Stimulated activated CD4-positive, alpha-beta T cell treated with anti-CD3 and anti-CD28 coated beads, TNF-alpha, amount 100 ng/mL, for 48 hours (primary cell): ENCODE measurements at places on chromosomes 4 and X.
A peak's percentile ranks its signal among the peaks of the same experiment; 100 is the strongest.

GRCh38 chrX:107673933-107674479 is 45.7 kb downstream of the PRPS1 start:
- peak; percentile 62 for DNase-seq

DNA sequence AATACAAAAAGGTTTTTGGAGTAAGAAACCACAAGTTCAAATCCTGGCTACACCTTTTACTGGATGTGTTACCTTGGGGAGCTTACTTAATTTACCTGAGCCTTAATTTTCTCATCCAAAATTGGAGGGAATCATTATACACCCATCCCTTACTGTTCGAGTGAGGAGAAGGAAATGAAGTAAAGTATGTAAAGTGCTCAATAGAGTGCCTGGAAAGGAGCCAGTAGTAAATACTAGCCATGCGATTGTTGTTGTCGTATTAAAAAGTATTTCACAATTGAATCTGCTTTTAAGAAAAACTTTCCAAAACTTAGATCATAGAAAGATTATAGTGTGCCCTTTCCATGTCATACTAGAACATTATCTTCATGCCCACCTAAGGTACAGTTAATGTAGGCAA is 124.5 kb downstream of the ATXN3L start:
- DNase-seq, result no peak

GRCh38 chr4:29277381-29277780 is 1442.8 kb upstream of the PCDH7 start:
- no peak for DNase-seq

DNA sequence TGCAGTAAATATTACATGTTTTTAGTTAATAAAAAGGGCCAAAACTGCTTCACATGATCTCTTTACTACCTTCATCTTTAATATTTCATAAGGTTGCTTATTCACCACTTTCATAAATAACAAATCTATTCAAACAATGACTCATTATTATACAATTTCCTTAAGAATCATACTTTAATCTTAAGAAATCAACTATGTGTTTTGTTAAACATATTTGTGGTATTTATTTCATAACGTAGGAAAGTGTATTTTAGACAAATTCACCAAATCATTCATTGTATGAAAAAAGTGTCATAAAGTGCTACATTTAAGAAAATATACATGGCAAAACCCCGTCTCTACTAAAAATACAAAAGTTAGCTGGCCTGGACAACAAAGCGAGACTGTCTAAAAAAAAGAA is 150.5 kb upstream of the RXFP1 start:
- no peak for DNase-seq

GRCh38 chr4:92172203-92172602 is 131.6 kb upstream of the GRID2 start:
- DNase-seq, result no peak

- DNase-seq, result peak; percentile 31
Measured at GRCh38 chr4:182925298-182925757, 8.1 kb upstream of the DCTD start.

DNA sequence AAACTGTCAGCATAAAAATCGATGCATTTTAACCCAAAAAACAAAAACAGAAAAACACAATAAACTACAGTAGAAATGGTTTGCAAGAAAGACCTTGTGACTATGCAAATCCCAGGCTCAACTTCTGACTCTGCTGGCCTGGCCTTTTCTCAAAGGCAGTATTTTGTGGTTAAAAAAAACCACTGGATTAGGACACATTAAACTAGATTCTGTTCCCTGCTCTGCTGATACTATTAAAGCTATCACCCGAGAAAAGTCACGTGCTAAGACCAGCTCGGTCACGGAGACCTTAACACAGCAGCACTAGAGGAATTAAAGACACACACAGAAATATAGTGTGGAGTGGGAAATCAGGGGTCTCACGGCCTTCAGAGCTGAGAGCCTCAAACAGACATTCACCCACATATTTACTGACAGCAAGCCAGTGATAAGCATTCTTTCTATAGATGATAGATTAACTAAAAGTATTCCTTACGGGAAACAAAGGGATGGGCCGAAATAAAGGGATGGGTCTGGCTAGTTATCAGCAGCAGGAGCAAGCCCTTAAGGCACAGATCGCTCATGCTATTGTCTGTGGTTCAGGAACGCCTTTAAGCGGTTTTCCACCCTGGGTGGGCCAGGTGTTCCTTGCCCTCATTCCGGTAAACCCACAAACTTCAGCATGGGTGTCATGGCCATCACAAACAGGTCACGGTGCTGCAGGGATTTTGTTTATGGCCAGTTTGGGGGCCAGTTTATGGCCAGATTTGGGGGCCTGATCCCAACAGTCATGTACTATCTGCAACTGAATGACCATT is 16.1 kb downstream of the CBR4 start:
- no peak for DNase-seq

- no peak for DNase-seq
Measured at GRCh38 chr4:3016961-3017360, 53.6 kb downstream of the GRK4 start.

- no peak for DNase-seq
Measured at GRCh38 chr4:119493419-119493818, 135.2 kb downstream of the PDE5A start.

GRCh38 chr4:54400802-54401201 is 171.7 kb downstream of the PDGFRA start:
- no peak for DNase-seq

- DNase-seq, result no peak
Measured at GRCh38 chr4:48078862-48079655, 55.0 kb downstream of the TXK start.

DNA sequence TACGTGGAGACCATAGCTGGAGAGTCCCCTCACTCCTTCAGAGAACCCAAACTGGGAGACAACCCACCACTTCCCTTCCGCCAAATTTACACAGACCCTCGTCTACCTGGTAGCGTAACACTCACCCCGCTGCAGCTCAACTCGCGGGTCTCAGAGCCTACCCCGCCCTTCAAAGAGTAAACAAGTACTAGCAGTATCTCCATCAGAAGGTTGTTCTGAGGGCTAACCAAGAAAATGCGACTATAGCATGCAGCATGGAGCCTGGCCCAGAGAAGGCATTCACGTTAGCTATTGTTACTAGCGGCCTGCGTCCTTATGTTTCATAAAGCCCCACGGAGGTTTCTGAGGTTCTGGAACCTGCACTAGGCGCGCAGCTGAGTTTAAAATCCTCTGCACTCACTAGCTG is 531 bp upstream of the MANBA start:
- DNase-seq, result peak; percentile 15

GRCh38 chr4:85837439-85837733 is 362.4 kb downstream of the ARHGAP24 start:
- no peak for DNase-seq

GRCh38 chrX:153934762-153935325 is at the start of gene NAA10:
NAA10 (minus strand) TSS chrX:153935037; CDS start chrX:153934904, 133 bp downstream.
- DNase-seq, result no peak

DNA sequence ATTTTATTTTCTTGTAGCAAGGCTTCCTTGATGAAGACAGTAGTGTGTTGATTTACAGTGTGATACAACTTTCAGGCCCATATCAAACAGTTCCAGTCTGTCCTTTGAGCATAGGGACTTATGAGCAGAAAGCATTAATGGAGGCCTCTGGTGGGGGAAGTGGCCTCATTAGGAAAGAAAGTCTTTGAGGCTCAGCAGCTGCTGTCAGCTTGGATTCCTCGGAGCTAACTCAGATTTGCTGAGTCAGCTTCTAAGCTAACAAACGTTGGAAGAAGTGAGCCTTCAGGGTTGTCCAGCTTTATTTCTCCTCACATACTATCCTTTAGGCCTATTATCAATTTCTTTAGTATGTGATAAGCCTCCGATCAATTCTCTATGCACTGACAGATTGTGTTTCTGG is 15.8 kb upstream of the SFRP2 start:
- DNase-seq, result no peak

- no peak for DNase-seq
Measured at GRCh38 chr4:24657768-24658617, 73.6 kb upstream of the DHX15 start.

DNA sequence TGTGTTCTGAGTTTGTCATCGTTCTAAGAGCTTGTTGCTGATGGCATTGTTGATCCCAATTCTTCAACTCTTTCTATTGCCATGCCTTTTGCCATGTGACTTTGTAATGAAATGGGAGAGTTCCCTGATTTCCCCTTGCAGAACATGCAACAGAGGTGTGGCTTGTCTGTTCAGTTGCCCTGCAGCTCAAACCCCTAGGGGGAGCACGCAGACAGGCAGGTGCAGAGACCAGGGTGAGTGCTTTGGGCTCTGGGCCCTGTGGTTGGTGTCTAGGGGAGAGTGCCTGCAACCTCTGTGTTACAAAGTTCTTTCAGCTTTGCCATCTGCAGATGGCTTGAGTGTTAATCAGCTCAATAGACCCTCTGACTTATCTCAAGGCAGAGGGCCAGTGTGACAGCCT is 332.7 kb downstream of the MID1IP1 start:
- DNase-seq, result peak; percentile 10

DNA sequence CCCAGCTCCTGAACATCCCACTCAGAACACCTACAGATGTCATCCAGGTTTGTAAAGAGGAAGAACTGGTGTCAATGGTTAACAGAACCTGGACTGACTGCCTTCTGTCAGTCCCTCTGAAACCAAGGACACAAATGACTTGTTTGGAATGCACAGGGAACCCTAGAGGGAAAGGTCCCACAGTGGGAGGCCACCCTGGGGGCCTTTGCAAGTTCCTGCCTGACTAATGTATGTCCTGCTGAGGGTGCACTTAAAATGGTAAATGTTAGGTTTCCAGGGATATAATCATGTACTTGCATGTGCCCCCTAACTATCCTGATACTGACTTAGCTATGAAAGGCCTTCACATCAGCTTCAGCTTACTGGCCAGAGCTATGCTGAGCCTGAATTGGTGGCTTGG is 15.0 kb upstream of the XAGE2 start:
- DNase-seq, result no peak

- DNase-seq, result no peak
Measured at GRCh38 chr4:176054942-176055341, 10.7 kb upstream of the WDR17 start.

DNA sequence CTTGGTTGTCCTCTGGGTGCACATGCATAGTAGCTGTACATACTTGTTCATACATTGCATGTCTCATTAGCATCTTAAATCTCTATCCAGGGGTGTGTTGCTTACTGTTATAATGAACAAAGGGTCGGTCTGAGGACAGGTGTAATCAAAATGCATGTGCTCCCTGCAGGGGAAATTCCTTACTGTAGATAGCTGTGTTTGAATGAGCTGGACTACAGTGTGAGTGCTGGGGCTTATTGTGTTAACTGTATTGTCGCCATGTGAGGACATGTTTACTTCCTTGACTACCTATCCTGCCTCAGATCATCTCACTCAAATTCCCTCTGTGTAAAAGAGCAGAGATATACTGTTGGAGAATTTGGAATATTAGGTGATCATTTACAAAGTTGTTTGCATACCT is 98.7 kb downstream of the KLHL34 start:
- DNase-seq, result no peak

GRCh38 chr4:146472404-146472803 is 49.3 kb downstream of the SLC10A7 start:
- no peak for DNase-seq
